SIG-M5 (cell line): ENCODE measurements at places on chromosomes 2 and 18.

- DNase-seq: no peak
Observed at GRCh38 chr2:241354668-241355658, 1.1 kb upstream of the FARP2 start.

DNA sequence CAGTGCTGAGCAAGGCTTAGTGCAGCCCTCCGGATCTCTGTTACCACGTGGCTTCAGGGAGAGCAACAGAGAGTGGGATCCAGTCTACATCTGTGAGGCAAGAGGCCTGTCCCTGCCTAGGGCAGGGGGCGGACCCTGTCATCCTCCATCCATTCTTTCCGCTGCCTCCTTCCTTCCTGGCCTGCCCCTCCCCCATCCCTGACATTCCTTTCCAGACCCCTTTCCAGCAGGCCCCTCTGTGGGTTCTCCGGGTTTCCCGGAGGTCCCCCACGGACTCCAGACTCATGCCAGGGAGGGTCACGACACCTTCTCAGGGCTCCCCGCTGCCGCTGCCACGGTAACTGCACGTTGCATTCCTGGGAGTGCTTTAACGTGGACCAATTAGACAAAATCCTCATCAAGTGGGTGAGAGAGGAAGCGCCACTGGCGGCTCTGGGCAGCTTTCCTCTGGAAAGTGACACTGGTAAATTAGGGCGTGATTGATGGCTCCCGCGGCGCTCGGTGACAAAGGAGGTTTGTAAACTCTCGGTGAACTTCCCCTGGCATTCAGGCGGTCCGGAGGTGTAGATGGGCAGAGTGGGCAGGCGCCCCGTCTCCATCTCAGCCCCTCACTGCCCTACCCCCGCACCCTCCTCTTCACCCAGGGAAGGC lies 11.4 kb downstream of the ATOH8 start:
- no peak for DNase-seq

- no peak for DNase-seq
Observed at GRCh38 chr2:233747283-233747544, 12.9 kb upstream of the UGT1A1 start.

DNA sequence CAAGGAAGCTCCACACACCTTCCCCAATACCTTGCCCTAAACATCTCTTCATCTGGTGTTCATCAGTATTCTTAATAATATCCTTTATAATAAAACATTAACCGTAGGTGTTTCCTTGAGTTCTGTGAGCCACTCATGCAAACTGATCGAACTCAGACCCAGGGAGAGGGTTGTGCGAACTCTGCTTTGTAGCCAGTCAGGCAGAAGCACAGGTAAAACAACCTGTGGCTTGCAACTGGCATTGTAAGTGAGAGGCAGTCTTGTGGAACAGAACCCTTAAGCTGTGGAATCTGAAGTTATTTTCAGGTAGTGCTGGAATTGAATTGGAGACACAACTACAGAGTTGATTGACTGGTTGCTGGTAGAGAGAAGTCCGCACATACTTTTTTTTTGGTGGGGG lies 4.7 kb downstream of the BUB1 start:
- no peak for DNase-seq

- no peak for DNase-seq
Observed at GRCh38 chr2:157182204-157182709, 75.2 kb upstream of the GALNT5 start.

GRCh38 chr2:71800851-71801250 lies 346.8 kb downstream of the CYP26B1 start:
- DNase-seq: no peak

GRCh38 chr2:132038179-132038882 lies 123.4 kb downstream of the ANKRD30BL start:
- DNase-seq: no peak

DNA sequence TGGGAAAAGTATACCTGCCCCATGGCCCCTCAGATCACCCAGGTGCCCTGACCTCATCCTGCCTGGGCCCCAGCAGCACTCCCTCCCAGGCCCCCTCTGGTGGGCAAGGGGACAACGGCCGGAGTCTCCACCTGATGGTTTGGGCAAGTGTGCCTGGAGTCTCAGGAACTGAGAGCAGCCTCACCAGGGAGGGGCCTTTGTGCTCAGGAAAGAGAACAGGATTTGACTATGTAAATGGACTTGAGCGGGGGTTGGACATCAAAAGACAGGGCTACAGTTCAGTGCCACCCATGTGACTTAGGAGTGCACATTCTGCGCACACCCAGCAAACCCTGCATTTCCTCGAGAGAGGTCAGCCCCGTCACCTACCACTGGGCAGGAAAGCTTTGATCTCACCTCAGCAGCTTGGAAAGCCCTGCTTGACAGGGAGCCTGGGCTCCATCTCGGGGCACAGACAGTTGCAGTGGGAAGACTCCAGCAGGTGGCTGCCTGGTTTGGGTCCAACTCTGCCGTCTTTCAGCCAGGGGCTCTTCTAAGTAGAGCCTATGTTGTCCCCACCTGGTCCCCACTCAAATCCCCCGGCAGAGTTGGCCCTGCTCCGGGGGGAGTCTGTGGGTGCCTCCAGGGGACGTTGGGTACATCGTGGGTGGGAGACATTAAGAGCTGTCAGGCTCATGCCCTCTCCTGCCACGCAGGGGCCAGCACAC lies 3.3 kb downstream of the INPP5D start:
- DNase-seq: no peak

GRCh38 chr18:52156166-52156565 lies 183.8 kb upstream of the DCC start:
- no peak for DNase-seq

- DNase-seq: no peak
Observed at GRCh38 chr2:144307711-144308110, 212.2 kb downstream of the ZEB2 start.

DNA sequence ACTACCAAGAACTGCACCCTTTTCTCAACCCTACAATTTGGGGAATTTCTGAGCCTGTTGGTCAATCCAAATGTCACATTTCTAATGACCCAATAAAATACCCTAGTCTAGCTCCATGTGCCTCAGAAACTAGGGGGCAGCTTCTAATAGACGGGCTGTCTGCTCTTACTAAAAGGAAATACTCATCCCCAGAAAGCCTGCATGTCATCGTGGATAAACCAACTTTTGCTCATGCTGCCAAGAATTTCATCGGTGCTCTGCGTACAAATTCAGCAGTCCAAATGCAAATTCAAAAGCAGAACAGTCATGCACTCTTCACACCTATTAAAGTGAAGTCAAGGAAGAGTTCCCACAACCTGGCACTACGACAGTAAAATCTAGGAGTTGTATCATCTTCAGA lies 377.3 kb downstream of the LNPK start:
- no peak for DNase-seq

DNA sequence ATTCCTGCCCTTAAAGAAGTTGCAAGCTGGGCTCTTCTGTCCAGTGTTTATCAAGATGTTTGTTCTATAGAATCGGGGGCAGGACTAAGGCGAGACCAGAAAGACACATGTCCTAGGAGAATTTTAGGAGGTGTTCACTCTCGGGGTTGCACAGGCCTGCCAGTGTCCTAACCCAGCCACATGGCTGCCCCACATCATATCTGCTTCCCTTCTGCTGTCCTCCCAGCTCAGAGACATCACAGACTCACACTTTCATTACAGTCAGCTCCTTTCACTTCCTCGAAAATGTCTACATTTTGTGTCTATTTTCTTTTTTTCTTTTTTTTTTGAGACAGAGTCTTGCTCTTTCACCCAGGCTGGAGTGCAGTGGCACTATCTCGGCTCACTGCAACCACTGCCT lies 10.7 kb upstream of the MRO start:
- peak; percentile 7 for DNase-seq

- no peak for DNase-seq
Observed at GRCh38 chr2:192570788-192571187, 376.1 kb upstream of the TMEFF2 start.

- DNase-seq: no peak
Observed at GRCh38 chr2:36539631-36540030, 58.3 kb downstream of the FEZ2 start.

- no peak for DNase-seq
Observed at GRCh38 chr2:85791704-85792565, 38.1 kb downstream of the ATOH8 start.

DNA sequence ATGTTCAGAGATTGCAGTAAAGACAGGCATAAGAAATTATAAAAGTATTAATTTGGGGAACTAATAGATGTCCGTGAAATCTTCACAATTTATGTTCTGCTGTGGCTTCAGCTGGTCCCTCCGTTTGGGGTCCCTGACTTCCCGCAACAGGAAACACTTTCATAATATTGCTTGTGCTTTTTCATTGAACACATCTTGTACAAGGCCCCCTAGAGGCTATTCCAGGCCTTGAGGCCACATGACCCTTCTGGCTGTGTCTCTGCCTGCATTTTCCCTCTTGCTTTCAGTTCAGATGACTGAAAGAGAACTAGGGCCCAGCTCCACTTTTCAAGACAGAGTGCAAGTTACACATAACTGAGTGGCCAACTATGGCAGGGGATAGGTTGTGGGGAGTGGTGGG lies 164.1 kb downstream of the TMEM247 start:
- DNase-seq: no peak

DNA sequence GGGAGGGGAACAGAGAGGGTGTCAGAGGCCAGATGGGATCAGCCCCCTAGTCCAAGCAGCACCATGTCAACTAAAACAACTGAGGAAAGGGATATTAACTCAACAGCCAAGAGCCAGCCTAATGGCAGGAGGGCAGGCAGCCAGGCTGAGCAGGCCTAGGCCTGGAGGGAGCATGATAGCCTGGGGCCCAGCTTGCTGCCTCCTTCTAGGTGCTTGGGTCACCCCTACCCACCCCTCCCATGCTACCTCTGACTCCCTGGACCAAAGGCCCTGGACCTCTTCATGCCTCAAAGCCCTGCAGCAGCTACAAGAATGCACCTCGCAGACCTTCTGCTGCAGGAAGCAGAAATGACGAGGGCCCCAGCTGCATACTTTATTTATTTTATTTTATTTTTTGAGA lies 22.1 kb upstream of the TNS1 start:
- no peak for DNase-seq

- DNase-seq: no peak
Observed at GRCh38 chr2:121907928-121908327, 152.5 kb downstream of the TSN start.

- DNase-seq: no peak
Observed at GRCh38 chr2:214593727-214594126, 182.9 kb downstream of the VWC2L start.

GRCh38 chr2:28389399-28390240 lies 3.0 kb upstream of the FOSL2 start:
- DNase-seq: no peak

- no peak for DNase-seq
Observed at GRCh38 chr2:174024524-174025270, 59.5 kb upstream of the SP3 start.

- no peak for DNase-seq
Observed at GRCh38 chr2:17401096-17401495, 117.1 kb downstream of the RAD51AP2 start.

DNA sequence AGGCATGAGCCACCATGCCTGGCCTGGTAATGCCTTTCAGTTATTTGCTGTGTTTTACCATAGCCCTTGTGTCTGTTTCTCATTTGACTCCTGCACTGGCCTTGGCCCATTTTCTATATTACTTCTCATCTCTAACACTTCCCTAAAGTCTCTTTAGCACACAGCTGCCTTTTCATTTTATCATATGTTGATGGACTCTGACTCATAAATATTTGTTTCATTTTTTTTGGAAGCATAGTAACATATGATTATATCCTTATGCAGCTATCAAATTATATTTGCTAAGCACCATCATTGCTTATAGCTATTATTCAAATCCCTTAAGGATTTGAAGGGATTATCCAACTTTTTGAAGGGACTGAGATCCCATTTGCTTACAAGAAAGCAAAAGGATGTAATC lies 320.3 kb downstream of the GPD2 start:
- no peak for DNase-seq

DNA sequence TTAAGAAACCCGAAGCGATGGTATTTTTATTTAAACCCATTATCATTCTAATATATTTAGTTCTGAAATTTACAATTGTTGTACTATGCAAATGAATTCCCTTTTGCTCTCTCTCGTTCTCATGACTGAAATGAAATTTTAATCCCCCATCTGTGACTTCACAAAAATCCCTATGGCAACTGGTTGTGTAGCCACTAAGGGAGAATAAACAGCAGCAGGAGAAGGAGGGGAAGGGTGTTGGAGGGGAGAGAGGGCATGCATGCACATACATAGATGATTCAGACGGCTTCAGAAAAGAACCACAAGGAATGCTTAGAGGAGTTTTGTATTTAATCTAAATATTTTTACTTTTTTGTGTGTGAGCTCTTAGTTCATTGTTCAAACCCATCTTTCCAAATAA lies 36.8 kb downstream of the CPS1 start:
- no peak for DNase-seq
